ENCODE measurements at places on chromosomes 7 and 10.

DNA sequence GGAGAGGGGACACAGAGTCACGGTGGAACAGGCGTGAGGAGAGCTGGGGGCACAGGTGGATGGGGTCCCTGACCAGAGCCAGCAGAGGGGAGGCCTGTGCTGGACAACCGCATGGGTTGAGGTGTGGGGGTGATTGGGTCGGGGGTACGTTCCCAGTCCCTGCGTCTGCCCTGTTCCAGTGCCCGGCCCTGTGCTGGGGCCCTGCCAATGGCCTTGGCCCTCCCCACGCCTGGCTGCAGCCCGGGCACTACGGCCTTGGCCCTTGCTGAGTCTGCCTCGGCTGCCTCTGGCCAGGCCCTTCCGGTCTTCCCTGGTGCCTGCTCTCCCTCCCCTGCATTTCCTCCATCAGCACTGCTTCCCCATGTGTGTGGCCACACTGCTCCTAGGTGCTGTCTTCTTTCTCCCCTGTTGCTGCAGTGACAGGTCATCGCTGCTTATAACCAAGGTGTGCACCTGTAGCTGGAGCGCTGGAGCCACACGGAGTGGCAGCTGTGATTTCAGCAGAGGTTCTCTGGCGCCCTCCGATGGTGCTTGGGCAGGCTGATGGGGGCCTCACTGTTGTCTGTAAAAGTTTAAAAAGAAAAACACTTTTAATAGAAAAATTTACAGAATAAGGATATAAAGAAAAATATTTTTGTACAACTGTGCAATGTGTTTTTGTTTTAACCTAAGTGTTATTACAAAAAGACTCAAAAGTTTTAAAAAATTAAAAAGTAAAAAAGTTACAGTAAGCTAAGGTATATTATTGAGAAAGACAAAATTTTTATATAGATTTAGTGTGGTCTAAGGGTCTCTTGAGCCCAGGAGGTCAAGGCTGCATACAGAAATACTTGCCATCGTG is 45.2 kb upstream of the BHLHA15 start:
- DNase-seq, result no peak

- peak; percentile 70 for DNase-seq
Observed at GRCh38 chr7:55493408-55493807, 78.9 kb downstream of the VOPP1 start.

GRCh38 chr7:73612598-73613269 is 11.6 kb downstream of the MLXIPL start:
- DNase-seq, result no peak

DNA sequence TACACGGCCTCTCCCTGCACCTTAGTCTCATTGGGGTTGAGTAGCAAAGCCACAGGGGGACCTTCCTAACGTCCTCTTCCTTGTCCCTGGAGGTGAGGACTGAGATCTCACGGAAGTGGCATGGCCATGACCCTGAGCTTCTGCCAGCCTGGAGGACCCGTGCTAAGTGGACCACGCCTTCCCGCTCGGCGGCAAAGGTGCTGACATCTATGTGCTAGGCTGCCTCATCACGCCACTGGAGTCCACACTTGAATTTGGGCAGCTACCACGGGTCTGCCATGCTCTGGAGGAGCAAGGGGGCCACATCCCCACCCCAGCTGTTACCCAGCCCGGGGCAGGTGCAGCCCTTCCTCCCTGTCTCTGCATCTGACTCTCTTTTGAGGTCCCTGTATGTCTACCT is 15.3 kb downstream of the GHRHR start:
- no peak for DNase-seq

DNA sequence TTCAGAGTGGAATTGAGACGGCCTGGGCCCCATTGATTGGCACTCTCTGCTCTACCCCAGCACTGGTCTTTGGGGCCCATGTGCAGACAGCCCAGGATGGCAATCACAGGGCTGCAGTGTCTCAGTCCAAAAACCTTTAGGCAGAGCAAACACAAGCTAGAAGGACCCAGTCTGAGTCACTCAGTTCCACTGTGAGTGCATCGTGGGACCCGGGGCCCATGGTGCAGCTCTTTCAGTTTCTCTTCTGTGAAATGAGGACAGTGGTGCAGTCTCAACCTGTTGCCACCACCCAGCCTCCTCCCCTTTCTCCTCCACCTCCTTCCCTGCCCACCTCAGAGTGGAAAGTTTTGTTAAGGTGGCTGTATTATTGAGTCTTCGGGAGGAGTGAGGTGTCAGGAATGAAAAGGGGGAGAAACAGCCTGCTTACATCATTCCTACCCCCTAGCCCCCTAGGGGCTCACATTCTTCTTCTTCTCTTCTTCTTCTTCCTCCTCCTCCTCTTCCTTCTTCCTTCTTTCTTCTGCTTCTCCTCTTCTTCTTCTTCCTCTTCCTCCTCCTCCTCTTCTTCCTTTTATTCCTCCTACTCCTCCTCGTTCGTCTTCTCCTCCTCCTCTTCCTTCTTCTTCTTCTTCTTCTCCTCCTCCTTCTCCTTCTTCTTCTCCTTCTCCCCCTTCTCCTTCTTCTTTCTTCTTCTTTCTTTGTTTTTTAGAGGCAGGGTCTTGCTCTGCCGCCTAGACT is 19.5 kb upstream of the CARD11 start:
- DNase-seq, result no peak

GRCh38 chr10:4307910-4308309 is 518.1 kb upstream of the AKR1E2 start:
- no peak for DNase-seq

DNA sequence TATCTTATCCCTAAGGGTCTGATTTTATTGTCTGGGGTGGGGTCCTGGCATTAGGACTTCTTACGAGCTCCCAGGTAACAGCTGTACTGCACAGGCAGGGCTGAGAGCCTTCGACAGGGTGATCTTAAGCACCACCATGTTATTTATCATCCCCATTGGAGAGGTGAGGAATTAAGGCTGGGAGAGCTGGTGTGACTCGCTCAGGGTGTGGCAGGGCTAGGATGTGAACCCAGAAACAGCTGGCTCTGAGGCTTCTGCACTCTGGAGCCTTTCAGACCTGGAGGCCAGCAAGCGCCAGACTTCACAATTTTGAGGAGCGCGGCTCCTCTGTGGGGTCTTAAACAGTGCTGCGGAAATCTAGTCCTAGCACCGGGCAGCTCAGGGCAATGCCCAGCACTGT is 27.4 kb upstream of the NDST2 start:
- peak; percentile 36 for DNase-seq

GRCh38 chr7:28332046-28332445 is 80.3 kb upstream of the CREB5 start:
- no peak for DNase-seq

GRCh38 chr7:46681865-46682503 is 760.9 kb upstream of the IGFBP3 start:
- DNase-seq, result no peak

DNA sequence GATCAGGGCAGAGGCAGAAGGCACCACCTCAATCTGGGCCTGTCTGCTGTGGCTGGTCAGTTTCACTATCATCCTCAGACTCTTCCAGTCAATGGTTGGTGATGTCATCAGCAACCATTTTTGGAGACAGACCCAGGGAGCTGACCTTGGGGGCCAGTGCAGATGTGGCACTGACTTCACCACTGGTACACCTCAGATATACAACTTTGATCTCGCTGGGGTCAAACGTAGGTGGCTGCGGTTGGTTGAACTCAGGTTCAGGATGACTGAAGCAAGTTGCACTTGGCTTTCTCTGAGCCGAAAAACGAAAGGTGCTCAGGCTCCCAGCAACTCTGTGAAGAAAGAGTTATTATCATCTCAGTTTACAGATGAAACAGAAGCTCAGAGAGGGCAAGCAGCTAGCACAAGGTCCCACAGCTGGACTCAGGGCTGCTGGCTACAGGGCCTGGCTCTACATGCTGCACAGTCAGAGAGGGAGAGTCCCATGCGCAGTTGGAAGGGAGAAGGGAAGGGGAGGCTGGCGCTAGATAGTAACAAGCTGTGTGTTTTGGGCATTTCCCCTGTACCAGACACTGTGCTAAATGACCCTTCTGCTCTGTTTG is 27.2 kb downstream of the ANKRD16 start:
- no peak for DNase-seq

DNA sequence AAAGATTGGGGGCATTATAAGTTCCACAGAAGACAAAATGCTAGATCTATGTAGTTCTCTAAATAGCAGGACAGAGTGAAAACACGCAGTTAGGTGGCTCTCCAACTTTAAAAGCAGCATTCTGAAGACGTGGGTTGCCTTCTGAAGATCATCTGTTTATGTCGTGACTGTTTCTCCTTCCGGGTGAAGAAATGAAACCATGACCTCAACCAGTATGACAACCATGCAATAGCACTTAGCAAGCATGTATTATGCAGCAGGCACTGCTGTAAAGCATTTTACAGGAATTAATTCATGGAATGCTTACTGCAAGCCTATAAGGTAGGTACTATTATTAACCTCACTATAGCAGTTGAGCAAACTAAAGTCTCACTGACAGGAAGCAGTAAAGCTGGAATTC is 125.2 kb downstream of the SLC25A13 start:
- no peak for DNase-seq

GRCh38 chr7:158067931-158068482 is 519.6 kb downstream of the PTPRN2 start:
- no peak for DNase-seq

DNA sequence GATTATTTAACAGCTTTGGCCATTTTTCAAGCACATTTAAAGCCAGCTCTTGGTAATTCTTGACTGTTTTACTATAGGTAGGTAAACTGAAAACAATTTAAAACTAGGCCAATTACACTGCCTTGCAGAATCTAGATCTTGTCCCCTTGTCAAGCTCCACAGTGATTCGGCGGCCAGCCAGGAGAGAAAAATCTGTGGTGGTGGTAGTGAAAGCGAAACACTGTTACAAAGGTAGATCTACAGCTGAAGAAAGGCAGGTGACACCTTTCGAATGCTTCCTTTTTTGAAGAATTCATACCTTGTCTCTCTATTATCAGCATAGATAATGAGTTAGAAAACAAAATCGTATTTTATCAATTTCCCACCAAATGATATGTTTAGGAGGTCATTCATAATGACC is 218.3 kb downstream of the POU6F2 start:
- no peak for DNase-seq

GRCh38 chr10:35781643-35782035 is 139.5 kb upstream of the FZD8 start:
- DNase-seq, result no peak

DNA sequence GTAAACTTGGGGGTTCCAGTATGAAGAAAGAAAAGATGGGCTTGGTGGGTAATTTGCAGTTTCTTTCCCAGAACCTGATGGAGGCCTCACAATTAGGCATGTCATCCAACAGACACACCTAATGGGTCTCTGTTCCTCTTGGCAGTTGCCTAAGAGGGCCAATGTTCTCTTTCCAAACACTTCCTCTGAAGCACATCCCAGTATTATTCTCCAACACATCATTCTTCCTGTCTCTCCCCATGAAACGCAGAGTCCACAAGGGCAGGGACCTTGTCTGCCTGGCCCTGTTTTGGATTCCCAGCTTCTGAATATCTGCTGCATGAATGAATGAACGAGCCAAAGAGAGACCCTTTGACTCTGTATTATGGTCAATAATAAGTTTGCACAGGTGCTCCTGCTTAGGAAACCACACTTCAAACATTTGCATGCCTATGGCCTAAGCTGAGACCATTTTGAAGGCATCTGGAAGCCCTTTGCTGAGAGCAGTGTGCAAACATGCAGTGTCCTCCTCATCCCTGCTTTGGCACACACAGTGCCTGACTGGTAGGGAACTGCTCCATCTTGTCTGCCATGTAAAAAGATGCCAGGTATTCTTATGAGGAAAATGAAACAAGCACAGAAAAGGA is 100.9 kb upstream of the CHST15 start:
- DNase-seq, result no peak
